ENCODE measurements at places on chromosomes 4 and X.

DNA sequence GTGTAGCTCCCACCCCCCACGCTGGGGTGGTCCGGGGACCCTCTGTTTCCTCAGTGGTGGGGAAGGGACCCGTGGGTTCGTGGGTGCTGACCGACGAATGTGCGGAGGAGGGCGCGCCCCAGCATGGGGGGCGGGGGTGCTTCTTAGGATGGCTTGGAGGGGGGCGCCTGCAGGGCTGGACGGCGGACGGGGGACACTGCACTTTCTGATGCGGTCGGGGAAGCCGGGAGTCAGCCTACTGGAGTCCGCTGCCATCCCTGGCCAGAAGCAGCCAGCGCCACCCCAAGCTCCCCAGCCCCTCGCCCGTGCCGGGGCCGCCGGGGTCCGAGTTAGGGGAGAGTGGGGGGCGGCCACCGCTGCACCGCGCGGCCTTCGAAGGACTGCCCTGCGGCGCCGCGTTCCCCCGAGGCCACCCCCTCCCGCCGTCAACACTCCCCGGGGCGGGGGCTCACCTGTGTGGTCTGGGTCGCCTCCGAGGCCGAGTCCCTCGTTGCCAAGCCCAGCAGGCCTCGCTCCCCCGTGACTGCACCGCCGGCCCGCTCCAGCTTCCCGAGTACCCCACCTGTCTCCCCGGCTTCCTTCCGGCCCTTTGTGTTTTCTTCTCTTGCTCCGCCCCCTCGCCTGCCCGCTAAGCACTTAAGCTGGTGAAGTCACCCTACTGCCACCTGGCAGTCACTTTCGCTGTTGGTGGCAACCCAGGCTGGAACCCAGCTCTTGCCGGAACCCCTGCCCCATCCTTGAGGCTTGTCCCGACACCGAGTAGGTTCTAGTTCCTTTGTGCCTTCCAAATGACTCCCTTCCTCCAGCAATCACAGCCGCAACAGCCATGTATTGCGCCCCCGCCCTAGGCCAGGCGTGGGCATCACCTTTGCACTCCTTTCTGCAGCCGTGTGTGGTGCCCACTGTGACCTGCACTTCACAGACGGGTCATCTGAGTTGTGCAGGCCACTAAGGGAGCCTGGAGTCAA, at the start of gene OCIAD2:
TSS of gene OCIAD2 (minus strand) at position 569 of the 968 bp plus-strand sequence. CDS start 2,225 bp downstream, outside the sequence.
- H3K27me3 ChIP-seq = peaks cover 8% of the 10 kb centered on the region
- DNase-seq = peak; percentile 73
- peak within 1 kb of the TSS; percentile 91 for H3K27ac ChIP-seq
- peak within 1 kb of the TSS; percentile 92 for H3K4me3 ChIP-seq
- H3K36me3 ChIP-seq = peaks cover 5% of the 10 kb centered on the region
- peaks cover 3% of the 10 kb centered on the region for H3K4me1 ChIP-seq

DNA sequence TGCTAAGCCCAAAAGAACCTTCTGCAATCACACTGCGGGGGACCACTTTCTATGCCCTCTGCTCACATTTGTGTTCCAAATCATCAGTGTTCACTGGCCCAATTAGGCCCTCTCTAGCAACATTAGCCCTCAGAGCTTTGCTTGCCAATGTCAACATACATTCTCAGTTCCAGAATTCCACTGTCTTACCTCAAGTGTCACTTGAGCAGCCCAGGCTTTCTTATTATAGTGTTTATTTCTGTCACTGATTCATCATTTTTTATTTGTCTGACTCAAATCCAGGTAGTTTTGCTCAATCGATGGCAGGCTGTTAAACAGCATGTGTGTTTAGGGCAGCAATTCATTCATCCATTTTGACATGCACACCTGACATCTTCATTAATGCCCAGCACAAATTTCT, 291.2 kb downstream of the TEX13A start:
- no peak overlapping the region for H3K27ac ChIP-seq
- no peaks in the 10 kb centered on the region for H3K27me3 ChIP-seq
- H3K4me3 ChIP-seq = no peak overlapping the region
- H3K4me1 ChIP-seq = no peaks in the 10 kb centered on the region
- no peaks in the 10 kb centered on the region for H3K36me3 ChIP-seq

GRCh38 chr4:21819086-21819485, 129.5 kb downstream of the KCNIP4 start:
- H3K27ac ChIP-seq = no peak overlapping the region
- H3K4me3 ChIP-seq = no peak overlapping the region
- H3K27me3 ChIP-seq = no peaks in the 10 kb centered on the region
- DNase-seq = no peak

DNA sequence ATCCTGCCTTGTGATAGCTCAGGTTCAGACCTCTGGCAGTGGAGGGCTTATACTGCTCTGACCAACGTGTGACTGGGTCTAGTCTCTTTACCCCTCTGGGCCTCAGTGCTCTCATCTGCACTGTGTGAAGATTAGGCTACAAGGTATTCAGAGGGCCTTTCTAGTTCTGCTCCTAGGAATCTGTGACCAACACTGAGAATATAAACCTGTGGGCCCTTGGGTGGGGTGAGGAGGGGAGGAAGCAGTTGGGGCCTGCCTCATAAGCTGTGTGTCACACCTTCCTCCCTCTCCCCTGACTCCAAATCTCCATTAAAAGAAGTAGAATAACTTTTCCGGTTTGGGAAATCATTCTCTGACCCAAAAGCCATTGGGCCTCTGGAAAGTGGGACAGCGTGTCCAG, 66.3 kb upstream of the MSN start:
- H3K36me3 ChIP-seq = no peaks in the 10 kb centered on the region
- no peak for DNase-seq
- no peak overlapping the region for H3K4me3 ChIP-seq
- H3K27ac ChIP-seq = no peak overlapping the region
- peaks cover 4% of the 10 kb centered on the region for H3K27me3 ChIP-seq

DNA sequence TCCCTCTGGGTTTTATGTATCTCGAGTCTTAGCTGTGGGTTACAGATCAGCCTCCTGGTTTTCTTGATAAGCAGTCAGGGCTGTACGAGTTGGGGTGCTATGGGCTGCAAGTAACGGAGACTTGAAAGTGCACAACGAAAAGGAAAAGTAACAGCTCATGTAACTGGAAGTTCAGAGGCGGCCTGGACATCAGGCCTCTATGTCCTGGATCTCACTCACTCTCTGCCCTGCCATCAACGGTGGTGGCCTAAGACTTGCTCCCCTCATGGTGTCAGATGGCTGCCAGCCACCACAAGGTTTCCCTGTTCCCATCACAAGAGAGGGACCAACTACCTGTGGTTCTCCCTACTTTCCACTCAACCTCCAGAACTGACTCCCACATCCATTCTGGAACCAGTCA, 4.8 kb downstream of the PPP2R2C start:
- no peak overlapping the region for H3K27ac ChIP-seq
- H3K4me3 ChIP-seq = no peak overlapping the region
- peaks cover 4% of the 10 kb centered on the region for H3K27me3 ChIP-seq
- H3K4me1 ChIP-seq = no peaks in the 10 kb centered on the region
- peaks cover 1% of the 10 kb centered on the region for H3K36me3 ChIP-seq

- H3K4me3 ChIP-seq = no peak overlapping the region
- H3K27me3 ChIP-seq = no peaks in the 10 kb centered on the region
- DNase-seq = no peak
- no peaks in the 10 kb centered on the region for H3K4me1 ChIP-seq
Observed at GRCh38 chrX:15511563-15511962, 11.0 kb downstream of the BMX start.

GRCh38 chr4:15493411-15493810, 23.7 kb downstream of the CC2D2A start:
- DNase-seq = no peak
- H3K4me1 ChIP-seq = no peaks in the 10 kb centered on the region
- H3K36me3 ChIP-seq = peaks cover 12% of the 10 kb centered on the region
- H3K4me3 ChIP-seq = no peak overlapping the region

- DNase-seq = no peak
- no peaks in the 10 kb centered on the region for H3K4me1 ChIP-seq
- peaks cover under 1% of the 10 kb centered on the region for H3K36me3 ChIP-seq
- H3K27ac ChIP-seq = no peak overlapping the region
Observed at GRCh38 chrX:24231641-24232179, 82.2 kb downstream of the SUPT20HL2 start.

- no peaks in the 10 kb centered on the region for H3K4me1 ChIP-seq
- no peaks in the 10 kb centered on the region for H3K27me3 ChIP-seq
- no peak overlapping the region for H3K4me3 ChIP-seq
- H3K36me3 ChIP-seq = no peaks in the 10 kb centered on the region
- DNase-seq = no peak
- no peak overlapping the region for H3K27ac ChIP-seq
Observed at GRCh38 chrX:16885628-16886027, 15.5 kb upstream of the RBBP7 start.

DNA sequence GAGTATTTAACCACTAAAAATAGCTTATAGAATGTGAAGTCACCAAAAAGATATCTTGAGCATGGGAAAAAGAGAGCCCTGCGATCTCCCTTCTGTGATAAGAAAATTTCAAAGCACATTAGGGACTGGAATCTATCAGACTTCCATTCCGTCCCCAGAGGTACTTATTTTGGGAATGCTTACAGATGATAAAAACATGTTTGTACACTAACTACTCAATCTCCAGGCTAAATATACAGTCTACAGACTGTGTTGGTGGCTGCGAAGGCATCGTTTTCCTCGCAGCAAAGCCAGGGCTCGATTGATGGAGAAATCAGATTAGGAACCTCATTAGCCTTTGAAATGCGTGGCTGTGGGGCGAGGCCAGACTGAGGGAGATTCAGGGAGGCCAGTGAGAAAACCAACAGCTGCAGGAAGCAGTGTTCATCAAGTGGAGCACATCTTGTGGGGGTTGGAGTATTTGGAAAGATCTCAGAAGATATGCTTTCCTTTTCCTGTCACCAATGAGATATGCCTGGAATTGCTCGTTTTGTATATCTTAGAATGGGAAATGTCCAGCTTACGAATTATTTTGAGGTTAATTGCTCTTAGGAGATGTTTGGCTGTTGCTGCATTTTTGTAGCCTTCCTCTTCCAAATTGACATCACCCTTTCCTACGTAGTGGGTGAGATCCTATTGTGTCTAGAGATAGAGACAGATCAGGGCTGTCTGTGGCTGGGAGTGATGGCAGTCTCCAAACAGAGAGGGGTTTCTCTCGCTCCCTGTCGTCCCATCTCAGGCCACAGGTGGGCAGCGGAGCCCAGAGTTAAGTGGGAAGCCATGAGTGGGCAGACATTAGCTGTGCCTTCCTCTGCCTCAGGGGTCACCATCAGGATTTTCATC, 224.9 kb upstream of the FAT1 start:
- peaks cover 2% of the 10 kb centered on the region for H3K27me3 ChIP-seq
- H3K27ac ChIP-seq = no peak overlapping the region
- peak; percentile 71 for DNase-seq
- peaks cover 5% of the 10 kb centered on the region for H3K4me1 ChIP-seq
- H3K36me3 ChIP-seq = no peaks in the 10 kb centered on the region

- DNase-seq = no peak
- H3K4me3 ChIP-seq = no peak overlapping the region
- no peaks in the 10 kb centered on the region for H3K36me3 ChIP-seq
- peak overlapping the region; percentile 18 for H3K27ac ChIP-seq
- H3K27me3 ChIP-seq = no peaks in the 10 kb centered on the region
Observed at GRCh38 chr4:143441678-143442077, 71.8 kb upstream of the SMARCA5 start.

- no peak overlapping the region for H3K4me3 ChIP-seq
- peaks cover 15% of the 10 kb centered on the region for H3K4me1 ChIP-seq
- H3K27me3 ChIP-seq = no peaks in the 10 kb centered on the region
Observed at GRCh38 chr4:98289375-98289774, 28.2 kb downstream of the RAP1GDS1 start.

DNA sequence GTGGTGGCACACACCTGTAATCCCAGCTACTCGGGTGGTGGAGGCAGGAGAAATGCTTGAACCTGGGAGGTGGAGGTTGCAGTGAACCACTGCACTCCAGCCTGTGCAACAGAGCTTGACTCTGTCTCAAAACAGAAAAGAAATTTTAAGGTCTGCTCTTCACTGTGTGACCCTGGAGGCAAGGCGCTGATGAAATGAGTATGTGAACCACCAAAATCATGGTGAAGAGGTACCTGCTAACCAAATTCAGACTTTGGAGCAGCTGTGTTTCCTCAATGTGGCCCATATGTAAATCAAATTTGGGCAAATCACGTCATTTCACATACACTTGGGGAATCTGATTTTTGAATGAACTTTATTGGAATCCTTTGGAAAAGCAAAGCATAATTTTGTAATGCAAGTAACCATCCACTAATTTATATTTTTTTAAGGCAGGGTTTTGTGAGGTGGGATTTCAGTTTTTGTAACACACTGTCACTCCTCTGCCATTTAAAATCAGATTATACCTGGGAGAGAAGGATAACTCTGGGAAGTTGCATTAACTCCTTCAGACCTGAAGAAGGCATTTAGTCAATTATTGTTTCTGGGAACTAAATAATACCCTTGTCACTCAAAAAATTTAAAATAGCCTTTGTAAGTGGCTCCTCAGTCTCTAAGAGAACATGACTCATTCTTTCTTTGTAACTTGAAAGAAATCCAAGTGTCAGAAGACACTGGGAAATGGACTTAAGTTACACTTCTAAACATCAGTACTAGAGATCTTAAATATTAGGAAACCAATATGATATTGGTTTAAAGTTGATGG, 24.0 kb downstream of the DOCK11 start:
- peaks cover 4% of the 10 kb centered on the region for H3K36me3 ChIP-seq
- H3K27ac ChIP-seq = no peak overlapping the region
- H3K27me3 ChIP-seq = peaks cover under 1% of the 10 kb centered on the region
- H3K4me1 ChIP-seq = peaks cover 1% of the 10 kb centered on the region
- H3K4me3 ChIP-seq = no peak overlapping the region

- no peaks in the 10 kb centered on the region for H3K4me1 ChIP-seq
- no peak overlapping the region for H3K4me3 ChIP-seq
- peaks cover 19% of the 10 kb centered on the region for H3K27me3 ChIP-seq
Observed at GRCh38 chr4:3792813-3793212, 26.6 kb downstream of the ADRA2C start.

DNA sequence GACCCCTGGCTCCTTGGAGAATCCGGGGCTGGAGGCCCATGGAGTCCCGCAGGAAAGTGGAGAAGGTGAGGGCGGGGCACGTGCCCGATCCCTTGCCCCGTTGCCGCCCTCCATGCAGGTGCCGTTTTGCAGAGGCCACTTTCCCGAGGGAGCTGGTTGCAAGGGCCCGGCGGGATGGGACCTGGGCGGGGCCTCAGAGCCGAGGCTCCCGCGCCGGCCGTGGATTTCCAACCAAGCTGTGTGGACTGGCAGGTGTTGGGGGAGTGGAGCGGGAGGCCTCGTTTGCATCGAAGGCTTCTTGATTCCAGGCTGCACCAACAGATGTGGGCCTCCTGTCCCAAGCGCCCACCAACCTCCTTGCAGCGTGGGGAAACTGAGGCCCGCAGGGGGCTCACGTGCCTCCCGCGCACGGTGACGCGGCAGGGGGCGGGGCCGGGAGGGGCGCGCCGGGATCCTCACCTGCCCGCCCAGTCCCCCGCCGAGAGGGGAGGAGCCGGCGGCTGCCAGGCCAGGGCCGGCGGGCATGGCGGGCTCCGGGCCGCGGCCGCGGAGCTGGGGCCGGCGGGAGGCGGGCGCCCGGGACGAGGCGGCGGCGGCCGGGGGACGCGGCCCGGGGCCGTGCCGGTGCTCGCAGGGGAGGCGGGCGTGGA, 24.9 kb downstream of the SH3BP2 start:
- DNase-seq = peak; percentile 56
- H3K27me3 ChIP-seq = peaks cover 13% of the 10 kb centered on the region
- H3K4me1 ChIP-seq = no peaks in the 10 kb centered on the region
- peak overlapping the region; percentile 72 for H3K4me3 ChIP-seq

- peak; percentile 75 for DNase-seq
- H3K27ac ChIP-seq = peak overlapping the region; percentile 96
- no peaks in the 10 kb centered on the region for H3K36me3 ChIP-seq
Observed at GRCh38 chr4:118351851-118352827, 664 bp downstream of the PRSS12 start.

Measured in glutamatergic neuron (in vitro differentiated cells).